Forelimb muscle (tissue), 1 donor: ENCODE measurements at places on chromosomes 1 and 21. TPM values are rescaled to one million over a fixed set of nuclear protein-coding genes. Genes with fewer than 3 reads are reported as not detected.

The KCNN3 gene
- polyA plus RNA-seq, result 10.1 TPM

DNA sequence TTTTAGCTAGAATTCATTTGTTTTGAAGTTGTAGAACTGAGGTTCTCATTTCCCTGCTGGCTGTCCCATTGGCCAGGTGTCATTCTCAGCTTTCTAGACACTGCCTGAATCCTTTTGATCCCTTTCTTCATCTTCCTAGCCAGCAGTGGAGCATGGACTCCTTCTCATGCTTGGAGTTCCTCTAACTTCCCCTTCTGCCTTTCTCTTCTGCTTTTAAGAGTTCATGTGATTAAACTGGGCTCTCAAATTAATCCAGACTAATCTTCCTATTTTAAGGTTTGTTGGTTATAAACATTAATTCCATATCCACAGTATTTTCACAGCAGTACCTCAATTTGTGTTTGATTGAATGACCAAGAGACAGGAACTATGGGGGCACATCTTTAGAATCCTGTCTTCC, 52.3 kb downstream of the ADAMTS5 start:
- no peak for DNase-seq

The DIO1 gene
- 0.37 TPM for polyA plus RNA-seq

The ICOSLG gene
- 6.3 TPM for polyA plus RNA-seq

The RO60 gene
- 28.8 TPM for polyA plus RNA-seq

DNA sequence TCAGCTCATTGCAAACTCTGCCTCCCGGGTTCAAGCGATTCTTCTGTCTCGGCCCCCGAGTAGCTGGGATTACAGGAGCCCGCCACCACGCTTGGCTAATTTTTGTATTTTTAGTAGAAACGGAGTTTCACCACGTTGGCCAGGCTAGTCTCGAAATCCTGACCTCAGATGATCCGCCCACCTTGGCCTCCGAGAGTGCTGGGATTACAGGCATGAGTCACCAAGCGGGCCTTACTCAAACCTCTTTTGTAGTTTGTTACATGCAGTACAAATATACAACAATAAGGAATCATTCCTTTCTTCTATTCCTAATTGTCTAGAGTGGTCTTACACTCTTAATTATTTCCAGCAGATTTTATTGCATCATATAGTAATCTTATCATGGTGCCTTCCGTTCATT, 16.6 kb downstream of the SPATA17 start:
- DNase-seq, result no peak

The OR2L5 gene
- polyA plus RNA-seq, result not detected

DNA sequence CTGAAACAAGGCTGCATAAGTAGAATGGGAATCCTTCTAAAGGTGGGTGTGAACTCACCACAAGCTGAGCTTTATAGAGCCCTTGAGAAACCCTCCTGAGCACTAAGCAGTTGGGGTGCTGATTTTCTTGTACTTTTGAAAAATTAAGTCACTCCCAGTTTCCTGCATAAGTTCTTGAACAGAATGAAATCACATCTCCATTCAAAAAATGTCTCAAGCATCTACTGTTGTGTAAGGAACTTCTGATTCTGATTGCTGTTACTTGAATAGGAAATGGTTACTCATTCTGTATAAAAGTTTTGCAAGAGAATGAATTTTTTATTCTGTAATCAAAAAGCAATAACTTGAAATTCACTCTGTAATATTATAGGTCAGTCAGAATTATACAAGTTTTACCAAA, 50.8 kb upstream of the WNT2B start:
- DNase-seq, result no peak

- no peak for DNase-seq
These were observed 254.2 kb downstream of the PAPPA2 start for GRCh38 chr1:176717066-176717750.

The RGSL1 gene
- polyA plus RNA-seq, result not detected

- no peak for DNase-seq
These were observed 38.2 kb downstream of the RABGAP1L start for GRCh38 chr1:174197547-174197946.

GRCh38 chr1:157115429-157115838, 15.8 kb upstream of the ETV3L start:
- no peak for DNase-seq

DNA sequence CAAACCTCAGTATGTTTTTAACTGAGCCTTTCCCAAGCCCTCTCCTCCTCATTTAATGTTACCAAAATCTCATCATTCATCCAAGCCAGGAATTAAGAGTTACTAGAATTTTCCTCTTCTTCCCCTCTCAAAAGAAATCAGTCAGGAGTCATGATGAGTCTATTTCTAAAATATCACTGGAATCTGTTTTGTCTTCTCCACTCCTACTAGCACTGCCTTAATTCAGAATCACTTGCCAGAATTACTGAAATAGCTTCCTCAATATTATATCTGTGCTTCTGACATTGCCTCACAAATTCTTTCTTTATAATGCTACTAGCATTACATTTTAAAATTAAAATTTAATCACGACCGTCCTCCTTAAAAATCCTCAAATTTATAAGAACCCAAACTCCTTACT, 106.1 kb downstream of the PTGER3 start:
- DNase-seq, result no peak

GRCh38 chr1:12081648-12082396, 18.7 kb downstream of the TNFRSF8 start:
- no peak for DNase-seq

The PADI6 gene
- not detected for polyA plus RNA-seq

The RSPH1 gene
- 0.20 TPM for polyA plus RNA-seq

GRCh38 chr1:22450351-22451021, 1.2 kb upstream of the ZBTB40 start:
- DNase-seq, result no peak

The LCE1B gene
- polyA plus RNA-seq, result not detected

The TINAGL1 gene
- polyA plus RNA-seq, result 21.1 TPM

DNA sequence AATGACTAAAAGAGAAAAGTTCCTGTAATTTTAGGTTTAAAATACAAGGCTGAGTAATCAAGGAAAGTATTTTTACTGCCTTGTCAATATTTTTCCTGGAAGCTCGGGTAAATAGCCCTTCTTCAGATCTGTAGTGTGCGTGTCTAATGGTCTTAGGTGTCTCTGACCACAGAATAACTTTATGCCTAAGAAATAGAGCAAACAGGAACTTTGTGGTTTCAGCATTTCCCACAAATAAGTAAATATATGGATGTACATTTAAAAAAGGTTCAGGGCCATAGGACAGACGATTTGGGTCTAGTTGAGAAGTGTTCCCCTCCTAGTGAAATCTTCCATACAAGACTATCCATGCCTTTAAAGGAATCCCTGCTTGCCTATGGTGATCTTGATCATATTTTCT, 107.0 kb downstream of the ZC3H11B start:
- no peak for DNase-seq

The MAP1LC3C gene
- 13.8 TPM for polyA plus RNA-seq

GRCh38 chr1:41319106-41319755, 42.0 kb upstream of the FOXO6 start:
- DNase-seq, result no peak

- no peak for DNase-seq
These were observed 71.0 kb downstream of the PRKCZ start for GRCh38 chr1:2121101-2121691.

The PRELP gene
- polyA plus RNA-seq, result 1.5 TPM

- no peak for DNase-seq
These were observed 22.8 kb downstream of the TMEM50A start for GRCh38 chr1:25360596-25361581.
